ENCODE measurements at places on chromosomes 7 and 10.
A peak's percentile ranks its signal among the peaks of the same experiment; 100 is the strongest.

- no peak for DNase-seq
Observed at GRCh38 chr7:103887853-103888602, 101.4 kb downstream of the RELN start.

DNA sequence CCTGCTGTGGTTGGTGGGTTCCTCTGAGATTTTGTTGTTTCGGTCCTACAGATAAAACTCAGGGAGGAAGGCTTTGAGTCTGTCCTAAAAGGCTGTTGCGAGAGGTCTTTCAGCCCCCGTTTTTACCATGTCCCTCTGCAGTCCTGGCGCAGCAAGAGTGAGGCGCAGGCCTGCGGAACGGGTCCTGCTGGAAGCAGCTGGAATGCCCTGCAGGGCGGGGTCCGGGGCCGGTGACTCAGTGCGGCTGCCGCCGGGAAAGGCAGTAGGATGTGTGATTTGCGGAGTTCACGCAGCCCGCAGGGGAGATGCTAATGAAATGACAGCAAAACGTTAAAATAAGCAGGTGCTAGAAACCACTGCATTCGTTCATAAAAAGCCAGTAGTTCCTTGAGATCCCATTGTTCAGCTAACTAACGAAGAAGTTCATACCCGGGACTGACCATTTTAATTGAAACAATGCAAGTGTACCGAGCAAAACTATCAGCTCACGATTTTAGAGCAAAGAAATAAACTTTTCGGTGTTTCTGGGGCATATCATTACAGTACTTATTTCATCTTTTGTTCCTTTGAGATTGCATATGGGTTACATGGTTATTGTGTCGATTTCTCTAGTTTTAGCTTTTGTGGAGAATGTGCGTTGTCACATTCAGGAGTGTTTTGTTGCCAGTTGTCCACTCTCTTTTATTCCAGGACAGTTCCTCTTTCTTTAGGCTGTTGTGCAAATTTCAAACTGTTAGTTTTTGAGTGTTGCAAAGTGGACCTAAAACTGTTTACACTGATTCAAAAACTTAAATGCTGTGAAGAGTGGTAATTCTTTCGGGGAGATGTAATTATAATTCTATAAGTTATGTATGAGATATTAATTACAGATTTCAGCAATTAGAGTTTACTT lies 783 bp downstream of the ANLN start:
- DNase-seq, result peak; percentile 31

GRCh38 chr10:110834629-110835301 lies 37.0 kb upstream of the PDCD4 start:
- DNase-seq, result peak; percentile 74

- no peak for DNase-seq
Observed at GRCh38 chr7:27158436-27159265, 2.2 kb upstream of the HOXA7 start.

DNA sequence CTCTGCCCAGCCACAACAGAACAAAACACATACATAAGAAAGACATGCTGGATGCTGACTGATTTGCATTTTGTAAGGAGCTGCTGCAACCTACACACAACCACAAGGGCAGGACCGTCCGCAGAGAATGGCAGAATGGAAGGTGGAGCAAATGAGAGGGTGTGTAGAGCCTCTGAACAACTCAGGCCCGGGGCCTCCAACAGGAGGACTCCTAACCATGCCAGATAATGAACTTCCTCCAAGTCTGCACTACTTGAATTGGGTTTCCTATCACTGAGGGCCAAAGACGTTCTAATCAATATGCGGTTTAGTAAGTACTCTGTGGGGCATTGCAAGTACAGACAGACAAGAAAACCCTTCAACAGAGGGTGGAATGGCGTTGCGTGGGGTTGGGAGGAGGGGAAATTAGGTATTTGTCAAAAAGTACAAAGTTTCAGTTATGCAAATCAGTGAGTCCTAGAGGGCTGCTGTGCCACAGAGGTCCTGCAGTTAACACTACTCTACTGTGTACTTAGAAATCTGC lies 14.6 kb downstream of the VOPP1 start:
- DNase-seq, result no peak

GRCh38 chr7:30928254-30928872 lies 16.7 kb downstream of the AQP1 start:
- no peak for DNase-seq

DNA sequence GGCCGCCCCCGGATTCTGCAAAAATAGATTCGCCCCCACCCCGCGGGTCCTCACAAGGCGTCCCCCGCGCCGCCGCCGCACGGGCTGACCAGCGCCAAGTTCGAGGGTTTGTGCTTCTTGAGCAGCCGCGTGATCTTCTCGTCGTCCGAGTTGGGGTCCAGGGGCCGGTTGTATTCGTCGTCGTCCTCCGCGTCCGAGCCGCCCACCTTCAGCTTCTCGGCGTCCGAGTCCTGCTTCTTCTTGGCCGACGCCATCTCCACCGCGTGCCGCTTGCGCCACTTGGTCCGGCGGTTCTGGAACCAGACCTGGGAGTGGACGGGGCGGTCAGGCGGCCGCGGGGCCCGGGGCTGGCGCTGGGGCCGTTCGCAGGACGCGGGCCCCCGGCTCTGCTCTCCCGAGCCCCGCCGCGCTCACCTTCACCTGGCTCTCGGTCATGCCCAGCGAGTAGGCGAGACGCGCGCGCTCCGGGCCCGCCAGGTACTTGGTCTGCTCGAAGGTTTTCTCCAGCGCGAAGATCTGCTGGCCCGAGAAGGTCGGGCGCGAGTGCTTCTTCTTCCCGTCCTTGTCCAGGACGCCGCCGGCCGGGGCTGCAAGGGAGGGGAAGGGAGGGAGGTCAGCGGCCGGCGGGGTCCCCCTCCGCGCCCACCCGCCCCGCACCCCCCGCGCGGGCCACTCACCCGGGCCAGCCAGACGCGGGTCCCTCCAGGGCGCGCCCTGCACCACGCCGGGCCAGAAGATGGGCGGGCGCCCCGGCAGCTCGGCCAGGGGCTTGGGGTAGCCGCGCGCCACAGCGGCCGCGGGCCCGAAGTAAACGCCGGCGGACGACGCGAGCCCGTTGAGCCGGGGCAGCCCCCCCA lies 853 bp downstream of the NKX6-2 start:
- DNase-seq, result no peak

GRCh38 chr10:128633864-128634540 lies 507.8 kb upstream of the MKI67 start:
- no peak for DNase-seq

DNA sequence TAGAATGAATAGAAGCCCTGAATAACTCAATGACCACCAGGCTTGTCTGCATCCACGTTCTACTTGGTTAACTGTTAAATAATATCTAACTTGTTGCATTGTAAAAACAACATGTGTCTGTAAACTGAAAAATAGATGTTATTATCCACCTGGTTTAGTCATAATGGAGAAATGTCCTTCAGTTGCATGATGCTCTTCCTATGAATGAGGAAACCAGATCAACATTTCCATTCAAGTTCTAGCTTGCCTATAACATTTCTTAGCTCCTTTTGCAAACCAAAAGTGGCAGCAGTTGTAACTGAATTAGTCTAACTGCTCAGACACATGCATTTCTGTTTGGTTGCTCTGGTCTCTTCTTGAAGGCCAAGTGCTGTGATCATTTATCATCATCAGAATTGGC lies 62.9 kb upstream of the BET1 start:
- DNase-seq, result no peak

GRCh38 chr10:49803988-49804387 lies 41.9 kb upstream of the OGDHL start:
- DNase-seq, result no peak

GRCh38 chr10:29615195-29615594 lies 19.6 kb downstream of the SVIL start:
- DNase-seq, result no peak

- DNase-seq, result no peak
Observed at GRCh38 chr7:6028563-6028962, 2.6 kb upstream of the ANKRD61 start.

- DNase-seq, result no peak
Observed at GRCh38 chr7:5827755-5828154, 46.3 kb upstream of the RNF216 start.

- no peak for DNase-seq
Observed at GRCh38 chr7:26460351-26461085, 168.9 kb downstream of the SNX10 start.

- DNase-seq, result no peak
Observed at GRCh38 chr7:134891696-134892678, 94.3 kb upstream of the AGBL3 start.

DNA sequence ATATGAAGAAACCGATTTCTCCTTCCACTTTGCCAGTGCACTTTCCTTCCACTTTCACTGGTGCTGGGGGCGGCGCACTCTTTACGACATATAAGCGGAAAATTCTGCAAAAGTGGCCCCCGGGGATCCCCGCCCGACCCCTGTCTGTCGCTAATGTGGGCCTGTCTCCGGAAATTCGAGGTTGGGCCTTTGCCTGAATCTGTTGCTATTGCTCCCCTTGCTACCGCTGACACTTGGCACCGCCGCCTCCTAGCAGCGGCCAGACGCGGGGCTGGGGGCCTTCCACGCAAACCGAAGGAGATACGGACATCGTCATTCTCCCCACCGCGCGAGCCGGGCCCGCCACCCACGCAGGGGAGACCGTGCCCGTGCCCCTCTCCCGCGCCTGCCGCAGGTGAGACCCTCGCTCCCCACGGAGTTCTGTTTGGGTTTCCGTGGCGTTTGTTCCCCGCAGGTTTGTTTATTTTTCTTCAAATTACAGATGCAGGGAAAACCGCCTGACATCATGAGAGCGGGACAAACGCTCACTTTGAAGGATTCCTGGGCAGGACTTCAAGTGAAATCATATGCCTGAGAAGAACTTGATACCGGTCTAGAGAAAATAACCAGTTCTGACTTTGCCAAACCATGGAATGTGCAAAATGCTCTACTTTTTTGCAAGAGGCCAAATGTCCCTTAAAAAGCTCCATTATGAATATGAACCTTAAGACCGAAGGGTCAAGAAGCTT lies 5.0 kb downstream of the TWIST1 start:
- no peak for DNase-seq

DNA sequence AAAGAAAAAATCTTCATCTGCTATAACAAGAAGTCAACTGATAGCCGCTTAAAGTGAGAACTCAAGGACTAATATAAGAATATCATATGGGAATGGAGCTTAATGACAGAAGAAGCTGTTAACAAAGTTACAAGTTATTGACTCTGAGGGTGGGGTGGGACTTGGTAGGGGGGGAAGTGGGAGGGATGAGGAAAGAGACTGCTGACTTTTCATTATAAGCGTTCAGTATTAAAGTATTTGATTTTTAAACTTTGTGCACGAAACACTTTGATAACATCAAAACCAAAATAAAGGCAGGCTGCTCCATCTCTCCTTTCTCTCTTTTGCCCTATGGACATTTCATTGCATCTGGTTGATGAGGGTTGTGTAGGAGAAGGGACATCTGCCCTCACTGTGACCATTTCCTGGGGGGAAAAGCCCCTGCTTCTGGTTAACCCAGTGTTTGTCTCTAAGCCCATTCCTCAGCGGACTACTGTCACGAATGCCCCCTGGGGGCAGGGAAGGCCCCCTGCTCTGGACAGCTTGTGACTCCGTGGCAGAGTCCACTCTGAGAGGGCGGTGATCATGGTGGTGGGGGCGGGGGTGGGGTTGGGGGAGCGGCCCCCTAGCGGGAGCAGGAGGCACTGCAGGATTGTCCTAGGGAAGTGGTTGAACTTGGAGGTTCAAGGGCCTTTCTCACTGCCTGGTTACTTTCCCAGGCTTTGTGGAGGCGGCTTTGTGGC lies 17.4 kb downstream of the SLC13A4 start:
- no peak for DNase-seq

GRCh38 chr10:91799612-91799975 lies 1.4 kb downstream of the TNKS2 start:
- no peak for DNase-seq

GRCh38 chr10:11625019-11625735 lies 13.7 kb upstream of the USP6NL start:
- no peak for DNase-seq

GRCh38 chr10:1070919-1071318 lies 14.7 kb downstream of the WDR37 start:
- no peak for DNase-seq

- no peak for DNase-seq
Observed at GRCh38 chr10:129694691-129695243, 227.7 kb downstream of the MGMT start.
